ENCODE measurements at places on chromosomes 13 and 19. TPM values are rescaled to one million over a fixed set of nuclear protein-coding genes. Genes with fewer than 3 reads are reported as not detected.
A peak's percentile ranks its signal among the peaks of the same experiment; 100 is the strongest.

DNA sequence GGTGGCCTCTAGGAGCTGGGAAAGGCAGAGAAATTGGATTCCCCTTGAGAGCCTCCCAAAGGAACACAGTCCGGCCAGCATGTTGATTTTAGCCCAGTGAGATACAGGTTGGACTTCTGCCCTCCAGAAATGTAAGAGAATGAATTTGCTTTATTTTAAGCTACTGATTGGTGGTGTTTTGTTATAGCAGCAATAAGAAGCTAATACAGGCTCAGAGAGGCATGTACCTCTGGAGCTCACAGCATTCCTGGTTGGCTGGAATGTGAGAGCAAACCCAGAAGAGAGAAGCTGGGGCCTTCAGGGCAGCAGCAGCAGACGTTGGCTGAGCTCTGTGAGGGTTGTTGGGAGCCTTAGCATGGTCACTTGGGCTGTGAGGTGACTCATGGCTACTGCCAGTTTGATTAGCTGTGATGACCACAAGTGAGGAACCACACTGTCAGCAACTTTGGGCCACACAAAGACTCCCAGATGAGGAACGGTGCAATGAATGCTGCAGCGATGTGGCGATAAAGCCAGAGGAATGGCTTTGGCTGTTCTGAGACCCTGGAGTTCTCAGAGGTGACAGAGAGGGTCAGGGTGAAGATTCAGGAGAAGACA lies 80.1 kb downstream of the CYSLTR2 start:
- no peak for DNase-seq

DNA sequence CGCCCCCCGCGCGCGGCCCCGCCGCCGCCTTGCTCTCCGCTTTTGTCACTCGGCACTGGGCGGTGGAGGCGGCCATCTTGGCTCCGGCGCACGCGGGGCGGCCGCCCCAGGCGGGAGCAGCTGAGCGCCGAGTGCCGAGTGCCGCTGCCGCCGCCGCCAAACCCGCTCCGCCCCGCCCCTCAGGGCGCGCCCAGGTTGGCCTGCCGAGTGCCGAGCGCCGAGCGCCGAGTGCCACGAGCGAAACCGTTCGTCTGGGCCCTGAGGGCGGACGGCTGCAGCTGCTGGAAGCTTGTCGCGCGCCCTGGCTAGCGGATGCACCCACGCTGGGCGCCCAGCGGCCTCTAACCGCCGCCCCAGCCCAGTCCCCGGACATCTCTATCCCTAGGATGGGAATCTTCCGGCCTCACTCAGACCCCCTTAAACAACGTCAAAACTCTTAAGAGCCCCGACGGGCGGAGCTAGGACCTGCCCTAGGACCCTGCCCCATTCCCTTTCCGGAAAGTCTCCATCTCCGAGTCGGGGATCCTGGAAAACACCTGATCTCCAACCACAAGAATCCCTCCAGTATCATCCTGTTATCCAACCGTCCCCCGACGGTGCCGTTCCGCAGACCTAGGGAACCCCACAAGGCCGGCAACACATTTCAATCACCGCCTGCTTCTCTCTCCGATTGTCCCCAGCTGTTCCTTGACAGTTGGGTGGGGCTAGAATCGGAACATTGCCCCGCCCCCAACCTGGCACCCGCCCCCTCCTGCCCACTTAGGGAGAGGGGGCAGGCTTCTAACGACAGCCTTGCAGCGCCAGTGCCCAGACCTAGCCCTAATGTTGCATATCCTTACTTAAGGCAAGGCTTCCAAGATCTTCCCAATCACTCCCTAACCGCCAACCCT lies 14.1 kb upstream of the AKAP8L start:
- peak; percentile 95 for DNase-seq

GRCh38 chr19:19040417-19040816 lies 7.0 kb downstream of the ARMC6 start:
- DNase-seq = no peak

- no peak for DNase-seq
Measured at GRCh38 chr13:27076421-27076820, 95.2 kb downstream of the USP12 start.

GRCh38 chr13:20609145-20609544 lies 42.2 kb downstream of the IFT88 start:
- no peak for DNase-seq

DNA sequence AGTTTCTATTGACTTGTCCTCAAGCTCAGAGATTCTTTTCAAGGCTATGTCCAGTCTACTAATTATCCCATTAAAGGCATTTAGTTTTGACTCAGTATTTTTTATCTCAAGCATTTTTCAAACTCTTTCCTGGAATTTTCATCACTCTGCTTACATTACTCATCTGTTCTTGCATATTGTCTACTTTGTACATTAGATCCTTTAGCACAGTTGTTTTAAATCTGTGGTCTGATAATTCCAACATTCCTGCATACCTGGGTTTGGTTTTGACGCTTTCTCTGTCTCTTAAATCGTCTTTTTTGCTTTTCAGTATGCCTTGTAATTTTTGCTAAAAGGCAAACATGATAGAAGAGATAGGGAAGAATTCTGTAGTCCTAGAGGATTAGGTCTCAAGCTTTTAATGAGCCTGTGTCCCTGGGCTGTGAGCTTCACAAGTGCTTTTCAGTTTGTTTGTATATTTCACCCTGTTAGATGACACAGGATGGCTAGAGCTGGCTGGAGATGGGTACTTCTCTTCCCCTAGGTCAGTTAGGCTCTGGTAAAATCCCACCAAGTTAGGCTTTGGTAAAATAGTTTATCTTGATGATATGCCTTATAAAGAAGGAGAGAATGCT lies 46.1 kb upstream of the GPC6 start:
- DNase-seq = no peak

DNA sequence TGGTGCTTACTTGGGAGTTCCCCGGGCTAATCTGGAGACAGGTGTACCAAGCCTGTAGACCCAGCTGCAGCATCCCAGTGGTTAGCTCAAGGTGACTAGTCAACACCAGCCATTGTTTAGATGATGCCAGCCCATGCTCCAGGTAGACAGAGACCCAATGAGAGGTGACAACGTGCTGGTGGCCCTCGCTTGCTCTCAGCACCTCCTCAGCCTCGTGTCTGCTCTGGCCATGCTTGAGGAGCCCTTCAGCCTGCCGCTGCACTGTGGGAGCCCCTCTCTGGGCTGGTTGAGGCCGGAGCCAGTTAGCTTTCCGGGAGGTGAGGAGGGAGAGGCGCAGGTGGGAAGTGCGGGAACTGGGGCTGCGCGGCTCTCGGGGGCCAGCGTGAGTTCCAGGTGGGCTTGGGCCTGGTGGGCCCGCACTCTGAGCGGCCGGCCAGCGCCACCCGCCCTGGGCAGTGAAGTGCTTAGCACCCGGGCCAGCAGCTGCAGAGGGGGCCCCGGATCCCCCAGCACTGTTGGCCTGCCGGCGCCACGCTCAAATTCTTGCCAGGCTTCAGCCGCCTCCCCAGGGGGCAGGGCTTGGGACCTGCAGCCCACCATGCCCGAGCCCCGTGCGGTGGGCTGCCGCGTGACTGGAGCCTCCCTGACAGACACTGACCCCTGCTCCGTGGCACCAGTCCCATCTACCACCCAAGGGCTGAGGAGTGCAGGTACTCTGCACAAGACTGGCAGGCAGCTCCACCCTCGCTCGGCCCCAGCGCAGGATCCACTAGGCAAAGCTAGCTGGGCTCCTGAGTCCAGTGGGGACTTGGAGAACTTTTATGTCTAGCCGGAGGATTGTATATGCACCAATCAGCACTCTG lies 85.9 kb upstream of the VSTM2B start:
- DNase-seq = no peak

DNA sequence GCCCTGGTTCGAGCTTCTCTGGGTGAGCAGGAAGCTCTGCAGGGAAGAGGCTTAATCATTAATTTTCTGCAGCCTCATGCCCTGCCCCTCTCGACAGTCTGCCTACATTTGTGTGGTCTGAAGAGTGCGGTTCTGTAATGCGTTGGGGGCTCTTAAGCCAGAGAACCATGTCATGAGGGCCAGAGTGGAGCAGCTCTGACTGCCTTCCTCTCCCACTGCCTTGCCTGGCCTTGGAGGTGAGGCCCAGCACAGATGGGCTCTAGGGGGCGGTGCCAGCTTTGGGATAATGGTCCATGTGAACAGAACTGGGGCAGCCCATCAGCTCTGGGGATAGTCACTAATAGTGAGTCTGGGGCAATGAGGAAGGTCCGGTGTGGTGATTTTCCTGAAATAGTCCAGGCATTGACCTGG lies 5.7 kb downstream of the FGF9 start:
- DNase-seq = peak; percentile 48

DNA sequence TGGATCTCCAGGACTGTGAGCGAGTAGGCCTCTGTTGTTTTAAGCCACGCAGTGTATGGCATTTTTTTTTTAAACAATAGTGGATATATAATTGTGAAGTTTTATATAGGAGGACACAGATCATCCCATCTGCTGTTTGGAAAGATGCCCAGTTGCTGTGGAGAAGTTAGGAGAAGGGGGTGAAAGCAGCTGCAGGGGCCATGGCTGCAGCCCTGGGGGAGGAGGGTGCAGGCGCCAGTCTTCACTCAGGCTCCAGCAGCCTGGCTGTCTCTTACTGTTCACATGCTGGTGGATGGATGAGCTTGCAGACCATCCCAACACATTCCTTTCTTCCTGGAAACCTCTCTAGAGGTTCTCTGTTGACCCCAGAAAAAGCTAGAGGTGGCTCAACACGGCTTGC lies 242.3 kb downstream of the TEX29 start:
- peak; percentile 5 for DNase-seq

GRCh38 chr19:33621811-33622504 lies at the start of gene CHST8:
CHST8 (plus strand) TSS chr19:33621953; CDS start chr19:33689262, 67,309 bp downstream.
- no peak for DNase-seq

- no peak for DNase-seq
Measured at GRCh38 chr13:60230593-60230992, 66.9 kb upstream of the DIAPH3 start.

DNA sequence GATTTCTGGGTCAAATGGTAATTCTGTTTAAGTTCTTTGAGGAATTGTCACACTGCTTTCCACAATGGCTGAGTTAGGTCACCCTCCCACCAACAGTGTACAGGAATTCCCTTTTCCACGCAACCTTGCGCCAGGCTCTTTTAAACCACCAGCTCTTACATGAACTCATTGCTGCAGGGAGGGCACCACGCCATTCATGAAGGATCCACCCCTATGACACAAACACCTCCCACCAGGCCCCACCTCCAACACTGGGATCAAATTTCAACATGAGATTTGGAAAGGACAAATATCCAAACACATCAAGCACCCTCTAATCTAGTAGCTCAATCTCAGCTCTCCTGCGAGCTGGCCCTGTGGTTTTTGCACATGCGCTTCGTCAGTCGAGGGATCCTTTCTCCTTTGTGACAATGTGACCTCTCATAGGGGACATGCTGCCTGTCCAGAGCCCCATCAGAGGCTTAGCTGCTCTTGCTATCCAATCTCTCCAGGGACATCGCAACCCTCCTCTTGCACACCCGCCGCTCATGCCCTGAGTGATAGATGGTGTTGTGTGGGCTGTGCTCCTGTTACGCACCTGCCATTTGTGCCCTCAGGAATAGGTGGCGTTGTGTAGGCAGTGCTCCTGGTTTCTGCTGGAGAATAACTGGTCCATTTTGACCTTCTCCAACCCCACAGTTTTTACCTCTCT lies 328.0 kb downstream of the UQCRFS1 start:
- no peak for DNase-seq

Gene CEACAM4
- 0.22 TPM for total RNA-seq

Gene ZNF429
- 11.4 TPM for total RNA-seq

Gene KLK4
- total RNA-seq = 3.5 TPM

Gene LAIR2
- total RNA-seq = not detected

Gene FLT1
- 5.8 TPM for total RNA-seq

Gene NTN5
- 0.49 TPM for total RNA-seq

Gene CGB5
- not detected for total RNA-seq
